ENCODE measurements at places on chromosomes 1 and 21. TPM values are rescaled to one million over a fixed set of nuclear protein-coding genes. Genes with fewer than 3 reads are reported as not detected.

DNA sequence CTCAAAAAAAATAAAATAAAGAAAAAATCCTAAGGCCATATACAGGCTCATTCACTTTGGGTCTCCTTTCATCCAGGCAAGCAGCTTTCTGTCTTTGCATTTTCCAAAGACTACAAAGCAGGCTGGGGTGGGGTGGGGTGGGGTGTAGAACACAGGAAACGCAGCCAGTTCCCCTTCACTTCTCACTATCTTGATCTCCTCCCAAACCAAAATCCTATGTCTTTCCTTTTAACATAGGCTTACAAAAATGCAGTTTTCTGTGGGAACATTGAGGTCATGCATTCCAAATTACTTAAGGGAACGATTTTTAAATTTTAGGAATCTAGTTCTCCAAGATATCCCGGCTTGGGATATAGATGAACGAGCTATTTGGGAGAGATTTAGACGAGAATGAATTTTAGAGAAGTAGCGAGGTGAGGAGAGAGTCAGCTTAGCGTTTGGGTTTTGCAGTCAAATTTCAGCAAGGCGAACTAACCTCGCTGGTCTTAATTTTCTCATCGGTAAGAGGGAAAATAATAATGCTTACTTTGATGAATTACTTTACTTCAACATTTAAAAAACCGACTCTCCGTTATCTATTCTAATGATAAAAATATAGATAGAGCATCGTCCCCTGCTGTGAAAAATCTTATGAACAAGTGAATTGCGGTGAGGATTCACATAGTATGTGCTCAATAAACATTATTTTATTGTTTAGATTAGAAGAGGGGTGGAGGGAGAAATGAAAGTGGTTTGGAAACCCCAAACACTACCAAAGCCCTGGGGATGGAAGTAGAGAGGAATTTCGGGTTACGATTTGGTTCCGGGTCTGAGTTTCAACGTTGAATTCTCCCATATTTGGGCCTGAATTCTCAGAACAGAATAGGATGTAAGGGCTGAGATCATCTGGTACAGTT is 735 bp upstream of the STX12 start:
- no peak for DNase-seq

Gene ATP6V1G3
- not detected for polyA plus RNA-seq

- DNase-seq, result no peak
Measured at GRCh38 chr21:27804515-27804914, 837.6 kb upstream of the ADAMTS5 start.

- no peak for DNase-seq
Measured at GRCh38 chr1:61992257-61992656, 202.4 kb upstream of the L1TD1 start.

Gene TNFRSF8
- polyA plus RNA-seq, result 69.7 TPM

- DNase-seq, result no peak
Measured at GRCh38 chr1:73161418-73161817, 879.1 kb upstream of the NEGR1 start.

GRCh38 chr1:110341146-110341871 is 2.1 kb downstream of the RBM15 start:
- DNase-seq, result no peak

Gene TINAGL1
- 0.20 TPM for polyA plus RNA-seq

- no peak for DNase-seq
Measured at GRCh38 chr1:60678391-60678790, 404.0 kb upstream of the NFIA start.

Gene DCDC2B
- 0.21 TPM for polyA plus RNA-seq

Gene KRTAP19-4
- not detected for polyA plus RNA-seq

Gene RIIAD1
- polyA plus RNA-seq, result not detected

Gene CD2
- polyA plus RNA-seq, result 0.26 TPM

Gene ZNF683
- polyA plus RNA-seq, result not detected

Gene IGSF3
- polyA plus RNA-seq, result 5.0 TPM

GRCh38 chr1:183470961-183471742 is 1.1 kb upstream of the SMG7 start:
- peak; percentile 50 for DNase-seq

DNA sequence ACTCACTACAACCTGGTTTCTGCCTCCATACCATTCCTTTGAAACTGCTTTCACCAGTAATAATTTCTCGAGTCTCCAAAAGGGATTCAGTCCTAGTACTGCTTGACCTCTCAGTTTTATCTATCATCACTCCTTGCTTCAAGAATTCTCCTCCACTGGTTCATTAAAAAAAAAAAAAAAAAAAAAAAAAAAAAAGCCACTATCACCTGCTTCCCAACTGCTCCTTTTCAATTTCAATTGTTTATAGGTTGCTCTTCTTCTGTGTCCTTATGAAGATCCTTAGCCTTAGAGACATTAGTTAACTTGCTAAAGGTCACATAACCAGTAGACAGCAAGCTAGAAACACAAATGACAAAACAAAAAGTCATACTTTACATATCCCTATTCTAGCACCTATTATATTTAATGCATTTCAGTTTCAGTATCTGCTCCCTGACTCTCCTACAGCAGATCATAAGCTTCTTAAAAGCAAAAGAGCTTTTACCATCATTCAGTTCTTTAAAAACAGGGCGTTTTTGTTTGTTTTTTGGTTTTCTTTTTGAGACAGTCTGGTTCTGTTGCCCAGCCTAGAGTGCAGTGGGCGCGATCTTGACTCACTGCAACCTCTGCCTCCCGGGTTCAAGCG is 7.1 kb downstream of the NRDC start:
- no peak for DNase-seq

DNA sequence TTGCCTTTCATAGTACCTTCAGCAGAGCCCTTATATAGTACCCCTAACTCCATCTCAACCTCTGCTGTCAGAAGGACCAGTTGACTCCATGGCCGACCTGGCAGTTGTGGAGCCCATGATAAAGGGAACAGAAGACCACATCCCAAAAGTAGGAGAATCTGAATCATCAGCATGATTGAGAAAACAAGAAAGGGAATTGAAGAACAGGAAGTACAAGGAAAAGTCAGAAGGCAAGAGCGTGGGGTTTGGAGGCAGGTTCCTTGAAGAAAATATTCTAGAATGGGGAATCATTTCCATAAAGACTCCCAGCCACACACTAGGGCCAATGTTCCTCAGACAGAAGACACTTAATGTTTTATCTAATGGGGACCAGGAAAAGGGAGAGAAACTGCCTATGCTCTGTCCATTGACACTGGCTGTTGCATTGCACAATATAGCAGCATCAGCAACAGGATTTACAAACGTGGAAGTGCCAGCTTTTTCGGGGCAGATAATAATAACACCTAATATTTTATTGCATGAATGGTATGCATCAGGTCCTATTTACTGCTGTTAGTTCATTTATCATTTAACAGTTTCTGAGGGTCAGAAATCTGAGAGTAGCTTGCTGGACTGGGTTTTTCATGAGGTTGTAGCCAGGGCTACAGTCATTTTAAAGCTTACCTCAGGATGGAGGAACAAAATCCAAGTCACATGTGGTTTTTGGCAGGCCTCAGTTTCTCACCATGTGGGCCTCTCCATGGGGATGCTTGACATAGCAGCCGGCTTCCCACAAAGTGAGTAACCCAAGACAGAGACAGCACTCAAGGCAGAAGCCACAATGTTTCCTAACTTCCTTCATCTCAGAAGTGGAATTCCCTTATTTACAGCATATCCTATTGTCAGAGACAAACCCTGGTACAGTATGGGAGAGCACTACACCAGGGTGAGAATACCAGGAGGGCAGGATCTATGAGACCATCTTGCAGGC is 483.4 kb downstream of the PLPP3 start:
- DNase-seq, result no peak

Gene DCAF6
- 58.1 TPM for polyA plus RNA-seq

Gene ST6GALNAC5
- not detected for polyA plus RNA-seq

DNA sequence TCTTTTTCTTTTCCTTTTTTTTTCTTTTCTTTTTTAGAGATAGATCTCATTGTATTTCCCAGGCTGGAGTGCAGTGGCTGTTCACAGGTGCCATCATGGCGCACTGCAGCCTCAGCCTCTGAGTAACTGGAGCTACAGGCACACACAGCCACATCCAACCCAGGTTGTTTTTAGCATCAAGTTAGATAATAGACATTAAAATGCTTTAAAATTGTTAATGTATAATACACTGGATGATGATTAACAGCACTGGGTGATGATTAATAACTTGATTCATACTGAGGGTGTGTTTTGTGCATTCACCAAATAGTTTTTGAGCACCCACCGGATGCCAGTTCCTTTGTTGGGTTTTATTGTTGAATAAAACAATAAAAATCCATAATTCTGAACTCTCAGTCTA is 75.2 kb downstream of the BEND5 start:
- DNase-seq, result no peak
